ENCODE measurements at places on chromosomes 2 and 18.

DNA sequence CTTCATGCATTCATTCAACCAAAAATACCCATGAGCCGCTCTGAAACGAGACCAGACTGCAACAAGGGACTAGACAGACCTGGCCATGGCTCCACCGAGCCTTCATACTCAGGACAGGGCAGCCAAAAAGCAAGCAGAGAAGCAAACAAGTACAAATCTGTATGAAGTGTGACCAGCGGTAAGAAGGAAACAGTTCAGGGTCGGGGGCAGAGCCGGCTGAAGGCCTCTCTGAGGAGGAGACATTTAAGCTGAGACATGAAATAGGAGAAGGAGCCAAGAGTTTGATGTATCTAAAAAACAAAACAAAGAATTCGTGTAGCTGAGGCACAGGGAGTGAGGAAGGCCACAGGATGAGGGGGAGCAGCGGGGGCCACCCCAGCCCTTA is 21.3 kb upstream of the SLC66A3 start:
- DNase-seq = no peak

- DNase-seq = no peak
Observed at GRCh38 chr2:46548103-46548486, 68.7 kb downstream of the TMEM247 start.

- DNase-seq = peak; percentile 45
Observed at GRCh38 chr2:205405194-205405593, 277.1 kb upstream of the NRP2 start.

- no peak for DNase-seq
Observed at GRCh38 chr2:9236867-9237266, 30.3 kb downstream of the ASAP2 start.

- no peak for DNase-seq
Observed at GRCh38 chr2:149187057-149187456, 143.3 kb upstream of the LYPD6 start.

Data from adipocyte (in vitro differentiated cells).